Forelimb muscle (tissue), 1 donor: ENCODE measurements at places on chromosomes 6 and 20.
A peak's percentile ranks its signal among the peaks of the same experiment; 100 is the strongest.

DNA sequence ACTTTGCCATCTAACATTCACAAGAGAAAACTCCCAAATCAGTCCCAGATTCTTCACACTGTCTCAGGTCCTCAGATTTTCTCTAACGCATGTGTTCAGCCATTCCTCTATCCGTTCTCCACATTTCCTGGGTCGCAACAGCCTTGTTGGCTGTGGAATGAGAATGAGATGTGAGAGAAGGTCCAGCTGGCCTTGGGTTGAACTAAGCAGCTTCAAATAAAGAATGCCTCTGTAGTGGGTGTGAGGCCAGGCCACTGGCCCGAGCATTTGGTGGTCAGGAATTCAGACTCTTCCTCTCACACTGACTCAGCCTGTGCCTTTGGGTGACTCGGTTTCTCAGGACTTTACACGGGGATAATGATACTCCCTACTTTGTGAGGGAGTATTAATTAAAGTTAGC is 73.8 kb upstream of the CCN6 start:
- DNase-seq, result peak; percentile 35

DNA sequence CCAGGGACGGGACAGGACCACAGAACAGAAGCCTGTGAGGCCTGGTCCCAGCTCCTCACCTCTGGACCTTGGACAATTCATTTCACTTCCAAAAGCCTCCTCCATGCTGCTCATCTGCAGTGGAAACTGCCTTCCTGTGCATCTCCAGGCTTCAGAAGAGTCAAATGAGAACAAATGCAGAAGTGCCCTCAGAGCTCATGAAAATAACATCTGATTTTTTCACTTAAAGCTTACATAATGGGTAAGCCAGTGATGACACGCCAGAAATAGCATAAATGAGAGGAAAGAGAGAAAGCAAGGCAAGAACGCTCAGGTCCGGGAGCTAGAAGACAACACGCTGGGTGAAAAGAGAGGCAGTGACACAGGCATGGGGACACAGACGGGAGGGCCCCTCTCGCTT is 7.9 kb downstream of the CNKSR3 start:
- DNase-seq, result no peak

DNA sequence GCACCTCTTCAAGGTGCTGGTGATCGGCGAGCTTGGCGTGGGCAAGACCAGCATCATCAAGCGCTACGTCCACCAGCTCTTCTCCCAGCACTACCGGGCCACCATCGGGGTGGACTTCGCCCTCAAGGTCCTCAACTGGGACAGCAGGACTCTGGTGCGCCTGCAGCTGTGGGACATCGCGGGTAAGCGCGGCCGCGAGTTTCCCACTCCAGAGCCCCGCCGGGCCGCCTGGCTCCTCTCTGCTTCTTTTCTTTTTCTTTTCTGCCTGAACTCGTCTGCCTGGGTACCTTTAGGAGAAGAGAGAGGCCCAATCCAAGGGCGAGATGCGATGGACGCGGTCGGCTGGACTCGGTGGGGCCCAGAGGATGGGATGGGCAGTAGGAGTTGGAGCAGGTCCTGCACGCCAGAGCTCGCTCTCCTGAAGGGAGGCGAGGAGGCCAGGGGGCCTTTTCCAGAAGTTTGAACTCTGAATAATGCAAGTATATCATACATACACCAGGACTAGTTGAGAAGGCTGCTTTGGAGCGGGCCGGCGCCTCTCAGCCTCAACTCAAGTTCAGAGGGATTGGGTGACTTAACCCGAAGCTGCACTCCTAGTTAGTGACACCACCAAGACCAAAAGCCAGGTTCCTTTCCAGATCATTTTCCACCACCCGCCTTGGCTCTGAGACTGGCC is 445 bp downstream of the RAB32 start:
- no peak for DNase-seq

GRCh38 chr20:58389324-58389967 is 417 bp downstream of the VAPB start:
- DNase-seq, result no peak

DNA sequence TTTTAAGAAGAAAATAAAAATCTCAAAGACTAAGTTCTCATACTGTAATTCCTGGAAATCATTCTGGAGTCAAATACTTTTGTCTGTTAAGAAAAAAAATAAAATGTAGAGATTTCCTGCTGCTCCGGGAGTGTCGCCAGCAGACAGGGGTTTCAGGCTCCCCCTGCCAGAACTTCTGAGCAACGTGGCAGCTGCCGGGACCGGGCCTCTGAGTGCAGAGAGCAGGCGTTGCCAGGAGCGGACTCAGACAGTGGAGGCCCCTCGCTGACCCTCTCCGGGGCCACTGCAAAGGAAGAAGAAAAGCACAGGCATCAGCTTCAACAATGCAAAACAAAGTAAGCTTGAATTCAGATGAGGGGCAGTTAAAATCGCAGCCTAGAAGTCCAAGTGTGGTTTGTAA is 95.5 kb downstream of the THBS2 start:
- DNase-seq, result peak; percentile 85

GRCh38 chr6:13451181-13451895 is 36.1 kb downstream of the GFOD1 start:
- no peak for DNase-seq

DNA sequence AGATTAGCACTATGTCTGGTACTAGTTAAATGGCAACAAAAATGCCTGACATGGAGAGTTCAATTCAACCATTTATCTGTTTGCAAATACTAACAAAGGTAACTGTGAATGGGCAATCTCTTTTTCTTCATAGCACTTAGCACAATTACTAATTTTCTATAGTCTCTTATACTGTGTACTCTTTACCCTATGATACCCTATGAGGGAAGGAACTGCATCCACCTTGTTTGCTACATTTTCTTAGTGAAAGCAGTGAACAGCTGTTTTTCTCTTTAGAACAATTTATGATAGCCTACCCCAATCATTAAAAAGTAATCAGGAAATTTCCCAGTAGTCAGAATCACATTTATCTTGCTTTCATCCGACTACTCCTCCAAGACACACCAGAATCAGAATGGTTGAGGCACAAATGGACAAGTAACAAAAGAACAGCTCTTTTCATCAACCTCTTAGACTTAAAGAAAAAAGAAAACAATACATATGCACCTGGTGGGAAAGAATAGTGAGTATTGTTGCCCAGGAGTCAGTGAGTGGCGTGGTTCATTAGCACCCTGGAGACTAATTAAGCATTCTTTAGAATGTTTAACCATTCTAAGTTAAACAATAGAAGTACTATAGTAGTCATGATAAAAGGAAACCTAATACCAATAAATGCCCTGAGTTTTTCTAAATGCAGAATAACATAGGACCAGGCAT is 16.7 kb downstream of the ZNF292 start:
- no peak for DNase-seq
